ENCODE measurements at places on chromosomes 1 and 21.

DNA sequence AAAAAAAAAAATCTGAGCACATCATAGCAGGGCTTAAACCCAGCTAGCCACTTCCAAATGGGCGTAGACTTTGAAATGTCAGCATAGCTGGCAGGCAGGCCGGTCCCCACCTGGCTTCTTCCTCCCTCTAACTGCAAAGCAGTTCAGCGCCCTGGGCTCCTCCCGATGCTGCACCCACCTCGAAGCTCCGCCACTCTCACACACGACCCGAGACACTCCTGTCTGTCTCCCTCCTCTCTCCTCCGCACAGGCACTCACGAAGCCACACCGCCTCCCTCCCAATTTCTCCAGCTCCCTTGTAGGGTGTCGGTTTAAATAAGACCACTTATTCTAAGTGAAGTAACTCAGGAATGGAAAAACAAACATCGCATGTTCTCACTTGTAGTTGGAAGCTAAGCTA lies 301.3 kb downstream of the NPHP4 start:
- DNase-seq = no peak

DNA sequence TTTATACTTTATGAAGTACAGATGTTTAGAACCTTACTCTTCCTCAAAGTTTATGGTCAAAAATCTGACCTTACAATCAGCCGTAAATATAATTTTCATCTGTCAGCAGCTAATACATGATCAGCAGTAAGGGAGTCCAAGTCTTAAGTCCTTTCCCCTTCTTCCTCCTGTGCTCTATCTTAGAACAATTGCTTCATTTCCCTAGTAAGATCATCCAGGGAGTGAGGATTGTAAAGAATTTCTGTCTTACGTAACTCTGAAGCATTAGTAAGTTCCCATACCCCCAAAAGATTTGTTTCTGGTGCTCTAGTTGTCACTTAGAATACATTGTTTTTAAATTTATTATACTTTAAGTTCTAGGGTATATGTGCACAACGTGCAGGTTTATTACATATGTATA lies 2.1 kb downstream of the SETDB1 start:
- DNase-seq = no peak

DNA sequence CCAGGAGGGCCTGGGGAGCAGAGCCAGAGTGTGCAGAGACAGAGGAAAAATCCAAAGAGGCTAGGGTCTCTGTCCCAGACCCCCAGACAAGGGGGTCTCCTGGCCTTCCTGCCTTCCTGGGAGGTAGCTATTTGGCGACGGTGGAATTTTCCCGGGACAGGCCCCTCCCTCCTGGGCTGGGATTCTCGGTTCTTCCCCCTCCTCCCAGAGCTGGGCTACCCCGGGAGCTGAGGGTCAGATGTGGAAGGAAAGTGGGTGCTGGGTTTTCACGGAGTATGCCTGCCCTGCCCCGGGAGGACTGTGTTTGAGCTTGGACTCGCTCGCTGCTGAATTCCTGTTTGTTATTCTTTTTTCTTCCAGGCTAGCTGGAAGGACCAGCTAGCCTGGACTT lies 759 bp downstream of the AMPD2 start:
- no peak for DNase-seq

- DNase-seq = no peak
Measured at GRCh38 chr1:185792040-185792439, 57.8 kb downstream of the HMCN1 start.

- no peak for DNase-seq
Measured at GRCh38 chr21:45016031-45016405, 58.4 kb upstream of the ADARB1 start.

- peak; percentile 8 for DNase-seq
Measured at GRCh38 chr21:44255511-44255981, 6.2 kb downstream of the DNMT3L start.

Measured in progenitor cell of endocrine pancreas (in vitro differentiated cells).